H1 (cell line): ENCODE measurements at places on chromosomes 2 and 18. TPM values are rescaled to one million over a fixed set of nuclear protein-coding genes. Genes with fewer than 3 reads are reported as not detected.

Gene LOXHD1
- total RNA-seq = not detected in 2 replicates

Gene FBLN7
- total RNA-seq = 0.30 and 0.82 TPM in 2 replicates

Gene BOLL
- total RNA-seq = not detected in 2 replicates

Gene CYP27A1
- total RNA-seq = 3.9 and 5.4 TPM in 2 replicates

Gene CCT4
- total RNA-seq = 342 and 359 TPM in 2 replicates

Gene ZSWIM2
- not detected in 2 replicates for total RNA-seq

Gene DNER
- 14.6 and 16.3 TPM in 2 replicates for total RNA-seq

Gene FAM228A
- not detected in 2 replicates for total RNA-seq

Gene IL36RN
- total RNA-seq = not detected in 2 replicates

Gene FABP1
- total RNA-seq = not detected in 2 replicates

Gene ELOA2
- total RNA-seq = not detected in 2 replicates

Gene TOGARAM2
- total RNA-seq = 0.59 and 1.4 TPM in 2 replicates

Gene SLC5A7
- 0.11 and 0.15 TPM in 2 replicates for total RNA-seq

Gene POMC
- total RNA-seq = 1.7 and 2.2 TPM in 2 replicates

Gene B4GALT6
- total RNA-seq = 37.9 and 41.5 TPM in 2 replicates

Gene ARHGEF4
- 13.3 and 14.6 TPM in 2 replicates for total RNA-seq

Gene CRYBA2
- total RNA-seq = not detected in 2 replicates

Gene DOCK10
- 1.3 and 1.6 TPM in 2 replicates for total RNA-seq

Gene REL
- 6.3 and 7.5 TPM in 2 replicates for total RNA-seq

Gene PROM2
- total RNA-seq = 3.8 and 4.6 TPM in 2 replicates

Gene CABYR
- 18.8 and 20.1 TPM in 2 replicates for total RNA-seq

Gene PECR
- 17.5 and 19.2 TPM in 2 replicates for total RNA-seq

Gene NHEJ1
- total RNA-seq = 22.7 and 25.7 TPM in 2 replicates
